ENCODE measurements at places on chromosomes 4 and X. TPM values are rescaled to one million over a fixed set of nuclear protein-coding genes. Genes with fewer than 3 reads are reported as not detected.
A peak's percentile ranks its signal among the peaks of the same experiment; 100 is the strongest.

- H3K27ac ChIP-seq = no peak overlapping the region
- H3K4me1 ChIP-seq = no peaks in the 10 kb centered on the region
- H3K27me3 ChIP-seq = no peaks in the 10 kb centered on the region
- no peak for DNase-seq
These were observed 174.3 kb downstream of the ADGRL3 start for GRCh38 chr4:61374447-61374891.

GRCh38 chr4:184475096-184475461 is 729 bp upstream of the IRF2 start:
- peak; percentile 68 for DNase-seq
- H3K4me1 ChIP-seq = peaks cover 30% of the 10 kb centered on the region
- peak overlapping the region; percentile 62 for H3K27ac ChIP-seq
- H3K4me3 ChIP-seq = peak overlapping the region; percentile 85

DNA sequence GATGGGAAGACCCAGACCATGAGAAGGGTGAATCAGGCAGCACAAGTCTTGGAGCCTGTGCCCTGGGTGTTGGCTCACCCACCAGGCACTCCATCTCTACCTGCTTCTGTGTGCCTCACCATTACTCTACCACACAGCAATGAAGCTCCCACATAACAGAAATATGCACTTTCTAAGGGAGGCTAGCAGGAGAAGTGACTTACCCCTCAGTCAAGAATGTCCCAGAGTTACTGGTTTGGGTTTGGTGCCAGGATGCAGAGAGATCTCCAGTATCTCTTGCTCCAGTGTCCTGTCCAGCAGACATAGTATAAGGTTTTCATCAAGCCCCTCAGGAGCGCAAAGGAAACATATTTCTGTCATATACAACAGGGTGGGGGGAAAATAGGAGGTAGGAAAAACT is 11.3 kb upstream of the RAB40A start:
- no peak for DNase-seq
- H3K36me3 ChIP-seq = no peaks in the 10 kb centered on the region
- H3K4me1 ChIP-seq = no peaks in the 10 kb centered on the region
- H3K27ac ChIP-seq = no peak overlapping the region

DNA sequence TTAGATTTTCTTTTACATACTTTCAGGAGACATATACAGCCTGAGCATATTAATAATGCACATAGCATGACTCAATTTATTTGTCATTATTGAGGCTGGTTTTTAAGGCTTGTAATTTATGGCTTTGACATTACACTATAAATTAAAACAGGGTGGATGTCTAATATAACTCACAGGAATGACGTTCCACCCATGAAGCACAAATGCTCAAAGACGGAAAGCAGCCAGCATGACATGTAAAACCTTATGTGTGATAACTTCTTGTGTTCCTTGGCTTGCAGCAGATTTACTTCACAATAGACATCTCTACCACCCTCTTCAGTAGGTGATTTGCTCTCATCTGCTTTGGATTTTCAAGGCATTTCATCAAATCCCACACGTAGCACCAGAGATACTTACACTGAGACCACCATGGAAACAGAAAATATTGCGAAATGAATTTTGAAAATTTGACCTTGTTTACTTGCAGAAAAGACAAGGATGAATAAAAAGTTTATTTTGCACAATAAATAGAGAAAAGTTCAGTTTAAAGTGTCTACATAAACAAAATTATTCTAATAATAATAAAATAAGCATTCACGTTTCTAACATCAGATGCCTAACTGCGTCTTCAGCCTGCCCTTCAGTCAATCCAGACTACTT is 64.7 kb upstream of the BTC start:
- H3K4me1 ChIP-seq = peaks cover 9% of the 10 kb centered on the region
- H3K27ac ChIP-seq = no peak overlapping the region
- no peak overlapping the region for H3K4me3 ChIP-seq
- no peaks in the 10 kb centered on the region for H3K27me3 ChIP-seq
- no peak for DNase-seq

DNA sequence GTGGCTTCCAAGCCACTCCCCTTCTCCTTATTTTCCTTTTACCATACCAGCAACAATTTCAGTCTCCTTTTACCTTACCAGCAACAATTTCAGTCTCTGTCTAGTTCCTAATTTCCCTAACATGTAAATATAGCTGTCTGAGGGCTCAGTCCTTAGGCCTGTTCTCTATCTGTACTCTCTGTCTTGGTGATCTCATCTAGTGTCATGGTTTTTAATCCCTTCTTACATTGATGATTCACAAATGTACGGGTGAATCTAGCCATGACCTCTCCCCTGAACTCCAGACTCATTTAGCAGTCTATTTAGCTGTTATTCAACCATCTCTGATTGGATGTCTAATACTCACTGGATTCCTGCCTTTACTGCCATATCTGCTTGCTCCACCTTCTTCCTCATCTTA is 7.2 kb downstream of the IL15 start:
- H3K4me1 ChIP-seq = no peaks in the 10 kb centered on the region
- no peak overlapping the region for H3K27ac ChIP-seq
- no peaks in the 10 kb centered on the region for H3K27me3 ChIP-seq
- DNase-seq = no peak
- H3K36me3 ChIP-seq = no peaks in the 10 kb centered on the region

- no peak overlapping the region for H3K27ac ChIP-seq
- H3K4me1 ChIP-seq = no peaks in the 10 kb centered on the region
- H3K27me3 ChIP-seq = no peaks in the 10 kb centered on the region
- no peak for DNase-seq
These were observed 45.5 kb downstream of the GLRB start for GRCh38 chr4:157121401-157121800.

- no peak overlapping the region for H3K4me3 ChIP-seq
- no peak for DNase-seq
- H3K4me1 ChIP-seq = no peaks in the 10 kb centered on the region
These were observed 85.2 kb downstream of the ANAPC10 start for GRCh38 chr4:145012841-145013240.

- DNase-seq = no peak
- H3K27me3 ChIP-seq = no peaks in the 10 kb centered on the region
- H3K4me1 ChIP-seq = no peaks in the 10 kb centered on the region
These were observed 633.1 kb downstream of the NLGN4X start for GRCh38 chrX:5595570-5595969.

The ASB11 gene
- not detected for total RNA-seq

The HSD17B11 gene
- total RNA-seq = 4.7 TPM

The VGLL1 gene
- total RNA-seq = not detected

The TBC1D19 gene
- 5.6 TPM for total RNA-seq

The SLC7A11 gene
- 12.1 TPM for total RNA-seq

The UGT2B15 gene
- not detected for total RNA-seq

The CHST7 gene
- total RNA-seq = 2.5 TPM
